Naive thymus-derived CD8-positive, alpha-beta T cell (primary cell): ENCODE measurements at places on chromosomes 4 and X.

DNA sequence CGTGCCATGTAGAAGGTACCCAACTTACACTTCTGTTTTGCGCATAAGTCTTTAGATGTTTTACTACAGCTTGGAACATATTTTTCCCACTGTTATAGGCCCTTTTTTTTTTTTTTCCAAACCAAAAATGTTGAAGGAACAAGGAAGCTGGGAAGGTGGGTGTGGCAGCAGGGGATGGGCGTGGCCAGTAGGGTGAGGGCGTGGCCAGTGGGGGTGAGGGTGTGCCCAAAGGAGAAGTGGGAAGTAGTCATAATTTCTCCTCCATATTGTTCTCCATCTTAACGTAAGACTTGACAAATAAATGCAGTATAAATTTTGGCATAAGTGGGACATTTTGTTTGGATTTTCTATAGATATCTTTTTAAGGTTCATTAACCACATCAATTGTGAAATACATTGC, 30.4 kb downstream of the CLDN22 start:
- H3K36me3 ChIP-seq: peaks cover 2% of the 10 kb centered on the region
- no peak overlapping the region for H3K4me3 ChIP-seq
- no peak for DNase-seq
- H3K27me3 ChIP-seq: no peaks in the 10 kb centered on the region
- H3K4me1 ChIP-seq: no peaks in the 10 kb centered on the region

- H3K36me3 ChIP-seq: no peaks in the 10 kb centered on the region
- H3K4me3 ChIP-seq: no peak overlapping the region
- H3K4me1 ChIP-seq: no peaks in the 10 kb centered on the region
- no peak overlapping the region for H3K27ac ChIP-seq
Observed at GRCh38 chrX:940691-941090, 271.8 kb downstream of the CRLF2 start.

GRCh38 chrX:129701624-129702069, 37.1 kb upstream of the XPNPEP2 start:
- DNase-seq: no peak
- no peaks in the 10 kb centered on the region for H3K4me1 ChIP-seq
- no peak overlapping the region for H3K4me3 ChIP-seq
- H3K27me3 ChIP-seq: no peaks in the 10 kb centered on the region

- H3K4me3 ChIP-seq: peak overlapping the region; percentile 45
- peaks cover 27% of the 10 kb centered on the region for H3K4me1 ChIP-seq
- H3K36me3 ChIP-seq: no peaks in the 10 kb centered on the region
- no peaks in the 10 kb centered on the region for H3K27me3 ChIP-seq
- DNase-seq: no peak
Observed at GRCh38 chr4:38857354-38858096, 908 bp upstream of the TLR6 start.

- peak overlapping the region; percentile 96 for H3K4me3 ChIP-seq
- peaks cover 20% of the 10 kb centered on the region for H3K36me3 ChIP-seq
- H3K4me1 ChIP-seq: peaks cover 34% of the 10 kb centered on the region
- no peaks in the 10 kb centered on the region for H3K27me3 ChIP-seq
- peak overlapping the region; percentile 95 for H3K27ac ChIP-seq
- DNase-seq: peak; percentile 32
Observed at GRCh38 chrX:40646489-40647306, 663 bp downstream of the CXorf38 start.

GRCh38 chr4:21872101-21872500, 76.5 kb downstream of the KCNIP4 start:
- H3K27ac ChIP-seq: no peak overlapping the region
- DNase-seq: no peak
- no peaks in the 10 kb centered on the region for H3K27me3 ChIP-seq
- H3K4me1 ChIP-seq: no peaks in the 10 kb centered on the region
- no peak overlapping the region for H3K4me3 ChIP-seq

GRCh38 chr4:143254491-143255226, 69.9 kb downstream of the USP38 start:
- no peak overlapping the region for H3K27ac ChIP-seq
- DNase-seq: no peak
- no peaks in the 10 kb centered on the region for H3K4me1 ChIP-seq
- H3K27me3 ChIP-seq: peaks cover 7% of the 10 kb centered on the region

GRCh38 chr4:177119691-177120090, 190.0 kb upstream of the NEIL3 start:
- no peaks in the 10 kb centered on the region for H3K27me3 ChIP-seq
- H3K36me3 ChIP-seq: peaks cover 9% of the 10 kb centered on the region
- no peak overlapping the region for H3K27ac ChIP-seq
- DNase-seq: no peak

DNA sequence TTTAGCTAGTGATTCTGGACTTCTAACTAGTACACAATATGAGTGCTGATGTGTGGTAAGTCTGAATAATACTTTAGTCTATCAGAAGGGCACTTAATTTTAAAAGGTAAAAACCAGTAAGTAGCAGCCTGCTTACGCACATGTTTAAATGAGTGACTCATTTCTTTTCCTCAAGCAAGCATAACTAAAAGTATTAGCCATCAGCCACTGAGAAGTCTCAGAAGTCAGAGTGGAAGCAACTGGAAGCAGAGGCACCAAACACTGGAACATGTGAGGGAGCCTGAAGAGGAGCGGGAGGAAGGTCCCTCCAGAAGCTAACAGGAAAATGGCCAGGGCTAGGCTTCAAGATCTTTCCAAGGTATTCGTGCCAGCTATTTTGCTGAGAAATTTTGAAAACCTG, 257.7 kb downstream of the RAPGEF2 start:
- DNase-seq: no peak
- H3K36me3 ChIP-seq: peaks cover 29% of the 10 kb centered on the region
- no peak overlapping the region for H3K27ac ChIP-seq
- H3K27me3 ChIP-seq: no peaks in the 10 kb centered on the region
